ENCODE measurements at places on chromosomes 6 and 20.

GRCh38 chr20:11852811-11853210 lies 64.9 kb upstream of the BTBD3 start:
- DNase-seq, result no peak

DNA sequence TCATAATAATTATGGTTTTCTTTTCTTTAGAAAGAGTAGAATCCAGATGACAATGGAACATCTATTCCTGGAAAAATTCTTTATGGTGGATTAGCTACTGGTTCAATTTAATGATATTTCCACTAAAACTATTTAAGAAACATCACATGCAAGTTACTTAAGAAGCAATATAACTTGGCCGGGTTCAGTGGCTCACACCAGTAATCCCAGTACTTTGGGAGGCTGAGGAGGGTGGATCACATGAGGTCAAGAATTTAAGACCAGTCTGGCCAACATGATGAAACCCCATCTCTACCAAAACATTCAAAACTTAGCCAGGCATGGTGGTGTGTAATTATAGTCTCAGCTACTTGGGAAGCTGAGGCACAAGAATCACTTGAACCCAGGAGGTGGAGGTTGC lies 65.9 kb upstream of the SMLR1 start:
- DNase-seq, result no peak

- DNase-seq, result no peak
Observed at GRCh38 chr20:64146301-64146935, 17.8 kb upstream of the MYT1 start.

- no peak for DNase-seq
Observed at GRCh38 chr20:44011251-44011940, 96.7 kb downstream of the TOX2 start.

GRCh38 chr20:58078741-58079522 lies 149.5 kb downstream of the ANKRD60 start:
- DNase-seq, result no peak

GRCh38 chr6:156850353-156850752 lies 73.2 kb downstream of the ARID1B start:
- DNase-seq, result no peak

DNA sequence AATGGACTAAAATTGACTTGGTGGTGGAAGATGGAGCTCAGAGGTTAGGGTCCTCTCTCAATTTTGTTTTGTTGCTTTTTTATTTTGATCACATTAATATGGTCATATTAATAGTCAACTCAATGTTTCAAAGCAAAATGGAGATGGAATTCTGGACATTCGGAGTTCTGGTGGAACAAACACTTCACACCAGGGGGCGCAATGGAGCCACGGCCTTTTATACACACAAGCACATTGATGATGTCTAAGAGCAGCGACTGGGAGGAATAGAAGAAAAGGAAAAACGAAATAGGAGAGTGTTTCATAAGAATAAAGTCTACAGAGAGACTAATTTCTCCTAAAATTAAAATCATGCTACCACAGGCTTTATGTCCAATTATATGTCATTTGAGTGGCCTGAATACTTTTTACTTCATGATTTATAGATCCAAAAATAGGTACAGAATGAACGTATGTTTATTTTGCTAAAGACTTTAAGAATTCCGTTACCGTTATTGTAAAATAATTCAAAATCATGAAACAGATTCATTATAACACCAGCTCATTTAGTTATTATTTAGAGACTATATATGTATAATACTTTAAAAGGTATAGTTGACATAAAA lies 197.6 kb upstream of the SASH1 start:
- DNase-seq, result peak; percentile 78

- no peak for DNase-seq
Observed at GRCh38 chr6:147618457-147618856, 110.0 kb downstream of the SAMD5 start.

DNA sequence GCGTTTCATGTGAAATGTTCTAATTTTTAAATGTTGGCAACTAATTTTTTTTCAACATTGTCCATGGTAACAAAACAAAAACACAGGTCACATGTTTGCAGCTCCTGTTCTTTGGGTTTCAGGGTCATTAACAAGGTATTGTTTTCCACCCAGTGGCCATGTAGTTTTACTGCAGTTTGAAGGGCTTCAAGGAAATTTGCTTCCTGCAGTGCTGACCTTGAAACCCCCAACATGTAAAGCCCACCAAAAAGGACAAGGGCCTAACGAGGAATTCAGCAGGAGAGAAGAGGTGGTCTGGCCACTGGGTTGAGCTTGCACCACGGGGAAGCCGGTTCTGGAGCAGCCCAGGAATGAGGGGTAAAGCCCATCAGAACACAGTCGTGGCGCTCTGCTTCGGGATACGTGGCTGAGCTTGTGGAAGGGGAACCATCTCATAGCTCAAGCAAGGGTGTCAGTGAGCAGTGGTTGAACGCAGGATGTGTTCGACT lies 13.9 kb upstream of the KLHL31 start:
- no peak for DNase-seq

DNA sequence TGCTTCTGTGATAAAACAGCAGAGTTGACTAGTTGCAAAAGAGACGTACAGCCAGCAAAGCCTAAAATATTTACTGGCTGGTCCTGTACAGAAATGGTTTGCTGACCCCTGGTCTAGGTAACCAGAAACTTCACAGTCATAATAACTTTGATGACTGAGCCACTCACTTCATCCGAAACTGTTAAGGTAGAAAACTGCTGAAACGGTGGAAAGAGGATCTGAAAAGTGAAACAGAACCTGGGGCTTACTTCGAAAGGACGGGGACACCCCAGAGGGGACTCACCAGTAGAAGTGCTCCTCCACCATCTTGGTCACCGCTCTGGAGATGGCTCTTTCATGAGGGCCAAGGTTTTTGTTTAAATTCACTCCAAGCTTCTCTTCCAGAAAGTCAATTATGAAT lies 16.4 kb downstream of the FAXC start:
- DNase-seq, result no peak

DNA sequence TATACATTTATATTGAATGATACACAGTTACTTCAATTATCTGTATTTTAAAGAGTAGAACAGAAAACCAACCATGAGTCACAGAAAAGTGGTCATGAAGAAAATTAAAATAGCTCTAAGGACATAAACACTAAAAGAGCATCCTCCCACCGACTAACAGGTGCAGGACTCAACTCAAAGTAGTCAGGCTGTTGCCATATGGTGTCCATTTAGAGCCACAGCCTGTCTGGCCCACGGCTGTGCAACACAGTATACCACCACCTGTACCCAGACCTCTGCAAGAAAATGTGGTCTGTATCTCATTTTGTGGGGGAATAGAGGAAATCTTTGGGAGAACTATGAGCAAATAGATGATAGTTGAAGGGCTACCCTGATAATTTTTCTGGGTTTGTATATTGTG lies 449.8 kb upstream of the RNF217 start:
- no peak for DNase-seq

DNA sequence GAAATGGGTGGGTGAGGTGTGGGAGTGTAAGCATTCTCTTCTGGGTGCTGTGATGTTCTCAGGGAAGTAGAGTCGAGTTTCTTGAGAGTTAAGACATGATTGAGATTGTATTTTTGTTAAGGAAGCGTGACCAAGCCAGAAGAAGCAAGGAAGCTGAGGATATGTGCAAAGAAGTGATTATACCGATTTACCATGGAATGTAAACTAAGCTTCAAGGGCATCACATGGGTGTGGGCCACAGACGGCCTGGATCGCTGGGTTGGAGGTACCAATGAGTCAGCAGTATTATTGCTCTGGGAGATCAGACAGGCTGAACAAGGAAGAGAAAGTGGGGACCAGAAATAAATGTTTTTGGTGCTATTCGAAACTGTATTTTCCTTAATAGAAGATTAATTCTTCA lies 184.1 kb upstream of the GMDS start:
- DNase-seq, result no peak

- no peak for DNase-seq
Observed at GRCh38 chr20:63471981-63472831, at the start of gene KCNQ2. Gene KCNQ2, minus strand, starts transcription at chr20:63472655. Its CDS starts 192 bp downstream, at chr20:63472463.

DNA sequence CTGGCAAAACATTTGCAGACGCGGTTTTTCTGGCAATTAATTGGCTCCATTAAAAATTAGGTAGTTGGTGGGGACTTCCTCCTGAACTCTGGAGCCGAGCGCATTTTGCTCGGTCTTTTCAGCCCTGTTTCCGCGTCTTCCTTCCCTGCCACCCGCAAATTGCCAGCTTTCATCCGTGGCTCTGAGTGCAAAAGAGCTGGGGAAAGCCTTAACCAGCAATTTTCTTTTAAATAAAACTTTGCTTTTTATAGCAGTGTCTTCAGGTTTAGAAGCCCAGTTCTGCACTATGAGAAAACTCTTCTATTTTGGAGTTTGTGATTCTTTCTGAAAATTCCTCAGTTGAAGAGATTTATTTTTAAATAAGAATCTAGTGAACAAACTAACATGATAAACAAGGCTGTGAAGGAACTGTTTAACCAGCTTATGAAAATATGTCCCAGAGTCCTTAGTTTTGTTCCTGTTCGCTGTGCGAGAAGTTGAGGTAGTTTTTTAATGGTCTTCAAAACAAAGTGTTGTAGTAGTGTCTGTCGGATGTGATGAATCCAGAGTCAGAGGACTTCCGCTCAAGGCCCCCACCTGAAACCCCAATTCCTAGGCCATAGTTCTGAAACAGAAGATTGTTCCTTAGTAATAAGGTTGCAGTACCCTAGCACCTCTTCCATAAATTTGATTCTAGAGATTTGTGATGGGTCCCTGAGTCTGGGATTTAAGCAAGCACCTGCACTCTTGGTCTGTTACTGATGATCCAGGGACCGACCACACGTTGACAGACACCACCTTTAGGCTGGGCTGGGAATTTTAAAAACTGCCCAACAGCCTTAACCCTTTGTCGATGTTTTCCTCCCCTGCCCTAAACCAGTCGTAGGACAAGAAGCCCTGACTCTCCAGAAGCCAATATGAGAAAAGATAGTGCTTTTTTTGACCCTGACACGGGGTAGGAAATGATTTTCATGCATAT lies 950 bp downstream of the KCTD20 start:
- DNase-seq, result no peak

DNA sequence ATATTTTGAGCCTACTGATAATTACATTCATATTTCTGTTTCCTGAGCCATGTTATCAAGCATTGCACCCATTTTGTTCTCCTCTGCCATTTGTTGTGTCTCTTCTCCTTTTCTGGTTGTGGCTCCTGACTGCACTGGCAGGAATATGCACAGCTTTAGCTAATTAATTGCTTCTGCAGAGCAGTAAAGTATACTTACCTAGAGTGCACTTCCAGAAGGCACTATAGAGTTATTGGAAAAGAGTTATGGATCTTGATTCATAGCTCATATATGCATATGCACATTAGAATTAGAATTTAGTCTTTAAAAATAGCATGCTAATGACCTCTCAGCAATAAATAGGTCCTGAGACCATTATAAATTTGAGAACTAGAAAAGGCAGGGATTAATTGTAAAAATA lies 262.6 kb downstream of the NKAIN2 start:
- DNase-seq, result no peak

- no peak for DNase-seq
Observed at GRCh38 chr6:906920-907319, 214.0 kb upstream of the EXOC2 start.

GRCh38 chr6:134245706-134246105 lies 72.2 kb downstream of the SGK1 start:
- no peak for DNase-seq

- no peak for DNase-seq
Observed at GRCh38 chr20:63466861-63467260, 5.6 kb downstream of the KCNQ2 start.

GRCh38 chr6:15331143-15331542 lies 85.3 kb downstream of the JARID2 start:
- no peak for DNase-seq

DNA sequence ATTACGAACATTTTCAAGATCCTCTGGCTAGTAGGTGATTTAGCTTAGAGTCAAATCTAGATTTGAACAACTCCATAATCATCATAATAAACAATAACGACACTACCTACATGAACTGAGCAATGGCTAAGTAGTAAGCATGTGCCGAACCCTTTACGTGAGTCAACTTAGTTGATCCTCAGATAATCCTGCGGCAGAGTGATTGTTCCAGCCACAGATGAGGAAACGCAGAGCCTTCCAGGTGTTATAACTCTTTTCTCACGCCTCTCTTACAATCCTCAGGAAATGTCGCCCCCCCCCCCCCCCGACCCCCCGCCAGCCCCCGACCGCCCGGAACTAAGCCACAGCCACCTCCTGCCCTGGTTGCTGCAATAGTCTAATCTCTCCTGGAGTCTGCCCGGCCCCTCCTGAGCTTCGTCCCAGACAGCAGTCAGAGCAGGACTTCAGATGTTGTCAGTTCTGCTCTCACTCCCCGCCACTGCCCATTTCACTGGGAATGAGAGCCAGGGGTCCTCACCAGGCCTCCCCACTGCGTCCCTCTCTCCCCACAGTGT lies 141.5 kb upstream of the AGPAT4 start:
- DNase-seq, result no peak

GRCh38 chr6:3379482-3380060 lies 77.3 kb downstream of the SLC22A23 start:
- DNase-seq, result no peak

DNA sequence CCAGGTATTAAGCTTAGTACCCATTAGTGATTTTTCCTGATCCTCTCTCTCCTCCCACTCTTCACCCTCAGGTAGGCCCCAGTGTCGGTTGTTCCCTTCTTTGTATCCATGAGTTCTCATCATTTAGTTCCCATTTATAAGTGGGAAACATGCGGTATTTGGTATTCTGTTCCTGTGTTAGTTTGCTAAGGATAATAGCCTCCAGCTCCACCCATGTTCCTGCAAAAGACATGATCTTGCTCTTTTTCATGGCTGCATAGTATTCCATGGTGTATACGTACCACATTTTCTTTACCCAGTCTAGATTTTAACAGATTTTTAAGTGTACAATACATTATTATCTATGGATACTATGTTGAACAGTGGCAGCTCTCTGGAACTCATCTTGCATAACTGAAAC lies 44.4 kb downstream of the CYP24A1 start:
- no peak for DNase-seq

DNA sequence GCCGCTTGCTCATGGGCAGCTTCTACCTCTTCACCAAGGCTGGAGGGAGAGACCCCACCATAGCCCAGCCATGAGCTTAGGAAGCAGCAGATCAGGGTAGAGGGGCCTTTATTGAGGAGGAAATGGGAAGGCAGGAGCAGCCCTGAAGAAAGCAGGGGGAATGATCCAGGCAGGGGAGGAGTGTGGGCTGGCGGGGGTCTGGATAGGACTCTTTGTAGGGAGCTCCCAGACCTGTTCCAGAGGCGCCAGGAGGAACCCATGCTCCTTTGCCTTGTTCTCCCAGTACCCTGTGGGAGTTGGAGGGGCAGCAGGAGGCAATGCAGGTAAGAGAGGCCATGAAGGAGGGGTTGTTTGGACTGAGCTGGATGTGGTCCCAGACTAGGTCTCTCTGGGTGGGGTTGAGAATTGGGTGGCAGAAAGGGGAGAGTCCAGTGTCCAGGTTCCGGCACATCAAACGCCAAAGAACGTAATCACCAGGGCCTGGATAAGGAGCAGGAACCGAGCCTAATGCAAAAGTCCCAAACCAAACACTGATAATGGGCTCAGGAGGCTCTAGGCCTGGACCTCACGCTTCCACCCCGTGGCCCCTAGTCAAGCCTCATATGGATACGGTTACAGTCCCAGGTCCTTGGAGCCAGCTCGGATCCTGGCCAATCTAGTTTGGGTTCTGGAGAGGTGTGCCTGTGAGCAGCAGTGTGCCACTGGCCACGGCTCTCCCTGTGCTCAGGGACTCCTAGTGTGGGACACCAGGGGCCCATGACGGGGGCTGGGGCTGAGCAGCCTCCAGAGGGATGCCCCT lies 12.1 kb upstream of the PGC start:
- DNase-seq, result no peak

GRCh38 chr6:28875191-28875747 lies 48.5 kb downstream of the TRIM27 start:
- no peak for DNase-seq
